Pancreas (tissue), 10 donors: ENCODE measurements at places on chromosomes 11 and 22. TPM values are rescaled to one million over a fixed set of nuclear protein-coding genes. Genes with fewer than 3 reads are reported as not detected.
A peak's percentile ranks its signal among the peaks of the same experiment; 100 is the strongest.

DNA sequence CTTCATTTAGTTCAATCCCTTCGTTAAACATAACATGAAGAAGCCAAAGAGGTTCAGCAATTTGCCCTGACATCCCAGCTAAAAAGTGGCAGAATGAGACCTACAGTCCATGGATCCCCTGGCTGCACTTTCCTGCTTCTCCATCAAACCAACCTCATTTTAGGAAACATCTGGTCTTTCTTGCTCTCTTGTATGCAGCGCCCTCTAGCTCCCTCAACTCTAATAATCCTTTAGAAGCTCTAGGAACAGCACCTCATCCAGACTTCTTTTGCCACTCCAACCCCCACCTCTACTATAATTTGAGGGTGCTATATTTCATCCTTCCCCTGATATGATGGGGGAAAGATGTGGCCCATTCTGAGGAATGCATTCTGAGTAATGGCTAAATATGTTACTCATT lies 7.4 kb downstream of the CNTF start:
- DNase-seq: no peak

DNA sequence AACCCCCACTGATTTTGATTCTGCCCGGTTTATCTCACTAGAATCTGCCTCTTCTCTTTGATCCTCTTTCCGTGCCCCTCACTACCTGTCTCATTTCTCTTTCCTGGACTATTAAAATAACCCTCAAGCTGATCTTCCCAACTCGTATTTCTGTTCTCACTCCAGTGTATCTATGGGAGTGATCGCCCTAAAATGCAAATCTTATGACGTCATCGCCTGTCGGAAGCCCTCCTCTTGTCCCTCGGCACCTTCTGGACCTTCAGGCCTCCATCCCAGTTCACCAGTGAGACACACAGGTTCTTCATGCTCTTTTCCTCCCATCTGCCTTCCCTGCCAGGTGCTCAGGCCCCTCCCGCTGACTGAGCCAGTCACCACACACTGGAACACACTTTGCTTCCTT lies 234.5 kb upstream of the TBCEL start:
- no peak for DNase-seq

DNA sequence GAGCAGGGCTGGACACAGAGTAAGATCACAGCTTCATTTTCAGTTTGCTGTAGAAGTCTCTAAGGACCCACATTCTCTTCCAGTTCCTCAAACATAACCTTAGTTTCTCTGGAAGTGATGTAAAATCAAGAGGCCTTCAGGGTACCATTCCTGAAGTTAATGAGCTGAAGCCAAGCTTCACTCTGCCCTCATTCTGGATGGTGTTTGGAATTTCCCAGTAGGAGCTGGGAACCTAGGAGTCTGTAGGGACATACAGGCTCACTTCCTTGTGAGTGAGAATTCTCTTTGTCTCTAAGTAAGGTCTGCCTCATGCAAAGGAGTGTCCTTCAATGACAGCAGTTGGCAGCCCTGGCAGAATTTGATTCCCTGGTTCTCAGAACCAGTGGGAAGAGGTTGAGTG lies 142.4 kb upstream of the NARS2 start:
- no peak for DNase-seq

Gene AQP11
- 2.3 TPM for total RNA-seq

Gene KRTAP5-1
- not detected for total RNA-seq

GRCh38 chr11:127624306-127624856 lies 623.8 kb upstream of the KIRREL3 start:
- no peak for DNase-seq

Gene COMT
- 48.9 TPM for total RNA-seq

Gene VWA5A
- 28.7 TPM for total RNA-seq

DNA sequence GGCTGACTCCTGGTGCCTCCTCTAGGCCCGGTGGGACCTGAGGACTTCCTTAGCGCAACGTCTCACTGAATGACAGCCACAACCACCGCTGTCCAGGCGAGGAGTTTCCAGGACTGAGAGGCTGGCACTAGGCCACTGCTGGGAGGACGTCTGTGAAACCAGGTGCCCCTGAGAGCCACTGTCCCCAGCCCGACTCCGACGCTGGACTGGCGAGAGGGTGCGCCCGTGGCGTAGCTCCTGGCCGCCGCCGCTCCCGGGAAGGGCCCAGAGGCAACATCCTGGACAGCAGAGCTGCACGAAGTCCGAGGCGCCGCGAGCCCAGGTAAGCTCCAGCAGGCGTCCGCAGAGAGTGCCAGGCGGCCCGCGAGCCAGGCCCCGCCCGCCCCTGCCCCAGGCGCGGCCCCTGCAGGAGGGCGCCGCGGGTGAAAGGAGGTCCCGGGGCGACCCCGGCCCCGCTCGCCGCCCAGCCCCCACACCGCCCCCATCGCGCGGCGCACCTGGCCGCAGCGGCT lies 525 bp downstream of the DGCR2 start:
- DNase-seq: peak; percentile 74

Gene INS
- 3,949 TPM for total RNA-seq

Gene SLC37A2
- total RNA-seq: 0.55 TPM

DNA sequence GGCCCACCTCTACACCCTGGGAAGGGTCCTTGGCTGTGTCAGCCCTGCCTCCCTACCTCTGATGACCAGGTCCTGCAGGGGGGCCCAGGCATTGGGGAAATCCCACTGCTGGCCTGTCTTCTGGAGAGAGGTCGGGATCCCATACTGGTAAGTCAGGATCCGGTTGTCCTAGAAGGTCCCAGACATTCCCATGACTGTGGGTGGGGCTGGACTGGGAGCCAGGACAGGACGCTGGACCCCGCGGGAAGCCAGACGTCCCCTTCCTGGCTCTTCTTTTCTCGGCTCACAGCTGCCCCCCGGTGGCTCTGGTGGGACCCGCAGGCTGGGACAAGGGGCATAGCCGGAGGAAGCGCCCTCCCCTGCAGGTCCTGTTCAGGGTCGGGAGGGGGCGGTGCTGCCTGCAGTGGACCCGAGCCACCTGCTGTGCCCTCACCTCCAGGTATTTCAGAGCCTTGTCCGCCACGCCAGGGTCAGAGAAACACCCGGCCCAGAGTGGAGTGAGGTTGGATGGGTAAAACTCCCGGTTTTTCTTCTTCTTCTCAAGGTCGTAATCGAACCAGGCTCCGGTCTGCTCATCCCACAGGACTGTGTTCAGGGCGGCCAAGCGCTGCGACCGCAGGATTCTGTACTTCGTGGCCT lies 20.0 kb downstream of the TREH start:
- DNase-seq: peak; percentile 87

GRCh38 chr11:115249061-115249578 lies 255.1 kb downstream of the CADM1 start:
- DNase-seq: no peak

Gene SGSM1
- total RNA-seq: 1.7 TPM

Gene SLC35F2
- 6.6 TPM for total RNA-seq

GRCh38 chr22:25797498-25798290 lies 55.7 kb downstream of the MYO18B start:
- DNase-seq: no peak

DNA sequence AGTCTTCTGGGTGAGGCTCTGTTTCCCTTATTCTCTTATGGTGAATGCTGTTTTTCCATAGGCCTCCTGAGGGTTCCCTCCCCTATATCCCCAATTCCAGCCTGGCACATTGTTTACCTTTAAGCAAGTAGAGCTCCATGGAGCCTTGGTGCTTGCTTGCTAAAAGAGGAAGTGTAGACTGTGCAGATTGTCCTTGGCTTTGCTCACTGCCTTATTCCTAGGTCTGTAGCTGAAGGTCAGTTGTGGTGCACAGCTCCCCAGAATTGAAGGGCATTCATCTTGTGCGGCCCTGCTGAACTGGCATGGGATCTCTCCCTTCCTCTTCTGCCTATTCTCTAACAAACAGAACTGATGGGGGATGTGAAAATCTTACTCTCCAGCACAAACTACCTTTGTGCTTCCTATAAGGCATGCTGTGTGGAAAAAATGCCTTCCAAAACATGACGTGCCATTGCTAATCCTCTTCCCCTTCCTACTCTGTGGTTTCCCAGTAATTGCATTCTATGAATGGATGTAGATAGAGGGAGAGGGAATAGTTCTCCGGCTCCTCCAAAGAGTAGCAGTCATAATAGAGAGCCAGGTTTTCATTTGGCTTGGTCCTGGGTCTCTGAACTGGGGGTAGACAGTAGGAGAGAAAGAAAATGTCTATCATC lies 34.2 kb upstream of the PLET1 start:
- no peak for DNase-seq

- DNase-seq: no peak
Observed at GRCh38 chr11:92199991-92200390, 24.6 kb upstream of the FAT3 start.
